ENCODE measurements at places on chromosomes 6 and 20.
A peak's percentile ranks its signal among the peaks of the same experiment; 100 is the strongest.

DNA sequence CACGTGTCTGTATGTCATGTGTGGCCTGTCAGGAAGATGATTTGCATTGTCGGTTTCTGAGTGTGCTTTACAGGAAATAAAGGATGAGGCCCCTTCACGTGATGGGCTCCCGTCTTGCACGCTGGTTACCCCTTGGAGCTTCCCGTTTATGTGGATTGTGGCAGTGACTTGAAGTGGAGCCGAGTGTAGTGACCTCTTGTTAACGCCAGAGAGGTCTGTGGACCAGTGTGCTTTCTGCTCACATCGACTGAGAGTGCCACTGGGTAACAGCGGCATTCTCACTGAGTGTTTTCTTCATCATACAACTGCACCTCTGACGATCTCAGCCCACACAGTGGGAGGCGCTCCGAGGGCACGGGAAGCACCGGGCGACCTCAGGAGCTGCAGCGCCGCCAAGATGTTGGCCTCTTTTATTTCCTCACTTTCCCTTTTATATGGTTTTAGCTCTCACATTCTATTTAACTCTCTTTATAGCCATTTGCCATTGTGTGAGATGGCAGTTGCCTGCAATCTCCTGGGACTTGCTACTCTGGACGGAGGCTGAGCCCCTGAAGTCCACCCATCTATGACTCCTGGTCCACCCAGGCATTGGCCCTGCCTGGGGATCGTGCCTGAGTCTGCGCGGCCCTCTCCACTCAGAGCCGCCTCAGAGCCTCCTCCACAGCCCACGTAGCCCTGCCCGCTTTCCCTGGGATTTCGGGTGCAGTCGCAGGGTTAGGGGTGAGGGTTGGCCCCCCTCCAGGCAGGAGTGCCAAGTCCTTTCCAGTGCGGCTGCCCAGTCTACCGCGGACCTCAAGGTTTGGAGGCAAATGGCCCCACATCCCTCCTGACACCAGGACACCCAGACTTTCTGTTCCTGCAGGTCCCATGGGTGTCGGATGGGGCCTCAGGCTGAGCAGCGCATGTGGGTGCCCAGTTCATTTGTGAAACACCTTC, 238.9 kb downstream of the ERMARD start:
- DNase-seq, result no peak

DNA sequence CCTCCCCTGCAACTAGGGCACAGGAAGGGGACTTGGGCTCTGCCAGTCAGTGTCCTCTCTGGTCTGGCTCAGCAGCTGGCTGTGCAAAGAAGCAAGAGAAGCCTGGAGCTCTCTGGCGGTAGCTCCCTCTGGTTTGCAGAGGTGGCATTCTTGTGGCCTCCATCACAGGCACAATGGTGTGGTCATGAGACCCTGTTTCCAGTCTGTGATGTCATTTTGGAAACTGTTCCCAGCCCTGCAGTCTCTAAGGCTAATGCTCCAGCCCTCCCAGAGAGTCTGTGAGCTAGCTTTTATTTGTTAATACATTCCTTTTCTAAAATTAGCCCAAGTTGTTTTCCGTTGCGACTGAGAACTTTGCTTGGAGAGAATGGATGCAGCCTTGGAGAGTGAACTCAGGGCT, 69.5 kb upstream of the FOXQ1 start:
- peak; percentile 4 for DNase-seq

DNA sequence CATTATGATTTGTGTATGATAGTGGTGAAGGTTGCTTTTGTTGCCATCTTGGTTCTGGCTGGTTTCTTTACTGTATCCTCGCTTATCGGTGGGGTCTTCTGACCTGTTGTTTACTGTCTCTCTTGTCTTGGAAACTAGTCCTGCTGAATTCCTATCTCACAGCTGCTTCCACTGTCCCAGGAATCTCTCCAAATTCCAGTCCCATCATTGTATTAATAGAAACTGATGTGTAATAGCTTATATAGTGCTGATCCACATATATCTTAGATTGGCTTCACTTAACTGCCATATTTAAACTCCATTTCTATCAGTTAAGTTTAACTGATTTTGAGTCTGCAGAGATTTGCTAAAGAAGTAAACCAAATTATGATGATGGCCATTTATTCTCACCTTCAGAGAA, 5.9 kb downstream of the GTF2H5 start:
- DNase-seq, result no peak

- peak; percentile 70 for DNase-seq
Observed at GRCh38 chr6:1027109-1027794, 284.6 kb upstream of the FOXQ1 start.

GRCh38 chr20:24913076-24913628, 35.9 kb upstream of the CST7 start:
- DNase-seq, result no peak

DNA sequence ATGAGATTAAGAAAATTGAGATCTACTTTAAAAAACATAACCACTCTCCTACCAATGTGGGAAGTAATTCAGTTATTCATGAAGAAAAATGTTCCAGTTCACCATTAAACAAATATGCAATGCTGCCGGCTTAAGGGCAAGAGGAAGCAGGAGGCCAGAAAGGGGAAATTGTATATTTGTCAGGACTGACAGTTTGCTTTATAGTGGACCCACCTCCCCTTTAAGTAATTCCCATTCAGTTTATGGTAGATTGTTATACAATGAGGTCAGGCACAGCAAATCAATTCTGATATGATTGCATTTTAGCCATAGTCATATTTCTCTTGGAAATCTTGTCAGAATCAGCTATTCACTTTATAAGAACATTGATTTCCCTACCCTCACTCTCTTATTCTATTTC, 547.8 kb downstream of the FRK start:
- DNase-seq, result no peak

DNA sequence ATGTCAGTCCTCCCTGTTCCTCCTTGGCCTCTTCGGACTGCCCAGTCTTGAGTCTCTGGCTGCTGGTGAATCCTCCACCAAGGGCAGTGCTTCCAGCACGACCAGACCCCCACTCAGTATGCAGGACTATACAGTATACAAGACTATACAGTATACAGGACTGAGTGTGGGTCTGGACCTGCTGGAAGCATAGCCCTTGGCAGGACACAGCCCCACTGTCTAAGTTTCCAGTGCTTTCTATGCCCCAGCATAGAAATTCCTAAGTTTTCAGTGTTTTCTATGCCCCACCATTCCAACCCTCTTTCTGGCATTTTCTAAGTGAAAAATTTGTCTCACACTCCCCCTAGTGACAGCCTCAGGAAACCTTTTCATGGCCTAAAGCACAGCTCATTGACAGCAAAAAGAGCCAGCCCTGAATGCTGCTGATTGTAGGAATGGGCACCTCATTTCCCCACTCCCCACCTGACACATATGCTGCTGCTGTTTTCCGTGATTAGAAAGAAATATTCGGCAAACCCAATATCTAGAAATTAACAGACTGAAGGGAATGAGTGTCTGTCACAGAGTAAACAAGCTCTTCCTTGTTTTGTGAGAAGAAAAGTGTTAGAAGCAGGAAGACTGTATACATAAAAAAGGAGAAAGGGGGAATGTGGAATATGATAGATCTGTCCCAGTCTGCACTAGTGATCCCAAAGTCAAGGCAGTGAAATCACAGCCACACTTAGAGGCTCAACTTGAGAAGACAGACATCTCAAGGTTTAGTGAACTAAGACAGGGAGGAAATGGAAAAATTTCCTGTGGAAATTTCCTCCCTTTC, 206.9 kb downstream of the IBTK start:
- peak; percentile 72 for DNase-seq

GRCh38 chr6:33249732-33250630, 21.7 kb downstream of the VPS52 start:
- DNase-seq, result peak; percentile 97

- peak; percentile 89 for DNase-seq
Observed at GRCh38 chr20:36499723-36500501, 41.4 kb upstream of the MYL9 start.

- DNase-seq, result no peak
Observed at GRCh38 chr6:101312652-101313051, 80.9 kb upstream of the GRIK2 start.

GRCh38 chr20:13333036-13333435, 112.0 kb downstream of the ISM1 start:
- no peak for DNase-seq

GRCh38 chr6:70857387-70858077, 99.3 kb downstream of the B3GAT2 start:
- DNase-seq, result no peak

- DNase-seq, result no peak
Observed at GRCh38 chr20:5122873-5123260, 3.1 kb upstream of the PCNA start.

DNA sequence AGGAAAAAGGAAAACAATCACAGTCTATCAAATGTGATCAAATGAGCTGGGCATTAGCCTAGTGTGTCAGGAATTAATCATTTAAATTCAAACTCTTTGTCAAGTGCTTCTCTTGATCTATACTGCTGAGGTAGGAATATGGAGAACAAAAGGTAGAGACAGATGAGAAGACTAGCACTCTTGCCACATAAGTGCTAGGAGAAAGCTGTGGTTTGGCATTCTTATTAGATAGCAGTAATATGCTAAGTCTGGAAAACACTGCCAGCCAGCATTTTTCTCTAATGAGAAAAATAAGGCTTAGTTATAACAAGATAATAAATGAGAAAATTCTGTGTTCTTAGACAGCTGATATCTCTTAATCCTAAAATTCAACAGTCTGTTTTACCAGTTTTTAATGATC, 38.9 kb downstream of the ORC3 start:
- DNase-seq, result no peak

All from ELR (cell line).